ENCODE measurements at places on chromosomes 3 and 15.

- no peak for DNase-seq
Measured at GRCh38 chr3:167691366-167691765, 37.6 kb upstream of the WDR49 start.

DNA sequence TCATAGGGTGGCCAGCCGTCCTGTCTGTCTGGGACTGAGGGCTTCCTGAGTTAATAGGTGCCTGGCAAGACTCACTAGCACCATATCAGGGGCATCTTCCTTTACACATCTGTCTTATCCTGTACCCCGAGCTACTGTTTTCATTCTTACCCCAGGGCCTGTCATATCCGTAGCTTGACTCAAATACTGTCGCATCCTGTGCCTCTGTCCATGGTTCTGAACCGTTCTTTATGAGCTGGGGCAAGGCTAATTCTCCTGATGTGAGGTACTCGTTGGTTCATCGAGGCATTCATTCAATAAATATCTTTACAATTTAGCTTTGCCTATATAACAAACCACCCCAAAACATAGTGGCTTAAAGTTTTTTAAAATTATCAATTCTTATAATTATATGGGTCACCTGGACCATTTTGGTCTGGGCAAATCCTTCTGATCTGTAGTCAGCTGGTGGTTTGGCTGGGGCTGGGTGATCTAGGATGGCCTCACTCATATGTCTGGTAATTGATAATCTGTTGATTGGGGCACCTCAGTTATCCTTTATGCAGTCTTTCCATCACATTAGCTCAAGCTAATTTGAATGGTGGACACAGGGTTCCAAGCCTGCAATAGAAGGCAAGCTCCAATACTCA is 121.2 kb downstream of the TLE3 start:
- DNase-seq, result peak; percentile 58

DNA sequence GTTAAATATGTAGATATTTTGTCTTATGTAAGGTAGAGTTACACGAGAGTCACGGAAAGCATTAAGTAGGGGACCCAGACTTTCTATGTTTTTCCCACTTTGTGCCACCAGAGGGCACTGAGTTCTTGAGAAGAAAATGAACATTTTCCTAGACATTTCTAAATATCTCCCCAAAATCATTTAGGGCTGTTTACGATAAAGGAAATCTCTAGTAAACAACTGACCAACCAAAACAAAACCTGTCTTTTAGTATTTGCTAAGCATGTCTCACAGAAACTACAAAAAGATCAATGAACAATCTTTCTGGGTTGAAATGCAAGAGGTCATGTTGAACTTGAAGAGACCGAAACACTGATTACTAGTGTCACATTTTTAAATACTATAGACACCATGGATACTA is 16.1 kb downstream of the POU1F1 start:
- peak; percentile 77 for DNase-seq

- peak; percentile 88 for DNase-seq
Measured at GRCh38 chr3:142850395-142851023, 38.4 kb downstream of the PCOLCE2 start.

- DNase-seq, result no peak
Measured at GRCh38 chr15:91100814-91101607, 954 bp downstream of the SV2B start.

- DNase-seq, result no peak
Measured at GRCh38 chr3:37417297-37418082, 243.1 kb upstream of the LRRFIP2 start.

DNA sequence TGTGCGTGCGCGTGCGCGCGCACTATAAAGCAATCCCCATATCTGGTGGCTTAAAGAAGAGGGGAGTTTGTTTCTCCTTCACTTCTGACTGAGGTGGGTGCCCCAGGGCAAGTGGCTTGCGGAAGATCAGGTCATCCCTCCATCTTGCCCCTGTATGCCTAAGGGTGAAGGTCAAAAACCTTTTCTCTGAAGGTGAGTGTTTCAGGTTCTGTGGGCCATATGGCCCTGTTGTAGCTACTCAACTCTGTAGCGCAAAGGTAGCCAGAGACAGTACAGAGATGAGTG is 5.5 kb downstream of the ABTB1 start:
- DNase-seq, result no peak

GRCh38 chr3:190581041-190581541 is 67.2 kb downstream of the IL1RAP start:
- DNase-seq, result peak; percentile 66

GRCh38 chr3:110813541-110813940 is 258.1 kb upstream of the NECTIN3 start:
- no peak for DNase-seq

GRCh38 chr3:143447491-143447890 is 327.9 kb downstream of the CHST2 start:
- DNase-seq, result no peak

- DNase-seq, result peak; percentile 53
Measured at GRCh38 chr15:51089699-51090453, 4.8 kb downstream of the TNFAIP8L3 start.

DNA sequence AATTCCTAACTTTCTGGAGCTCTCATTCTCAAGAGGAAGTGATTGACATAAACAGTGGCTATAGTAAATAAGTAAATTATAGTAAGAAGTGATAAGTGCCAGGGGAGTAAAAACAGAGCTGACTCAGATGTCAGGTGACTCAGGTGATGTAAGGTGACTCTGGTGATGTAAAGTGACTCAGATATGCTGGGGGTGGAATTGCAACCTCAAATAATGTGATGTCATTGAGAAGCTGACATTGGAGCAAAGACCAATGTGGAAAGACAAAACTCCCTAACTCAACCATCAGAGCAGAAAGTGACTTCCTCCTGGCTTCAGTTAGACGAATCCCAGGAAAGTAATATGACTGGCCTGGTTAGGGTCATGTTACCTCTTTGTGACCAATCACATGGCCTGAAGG is 144.2 kb upstream of the SNTN start:
- peak; percentile 1 for DNase-seq

Data from cardiac fibroblast (primary cell).